CD8-positive, alpha-beta memory T cell (primary cell): ENCODE measurements at places on chromosomes 7 and 10. TPM values are rescaled to one million over a fixed set of nuclear protein-coding genes. Genes with fewer than 3 reads are reported as not detected.

DNA sequence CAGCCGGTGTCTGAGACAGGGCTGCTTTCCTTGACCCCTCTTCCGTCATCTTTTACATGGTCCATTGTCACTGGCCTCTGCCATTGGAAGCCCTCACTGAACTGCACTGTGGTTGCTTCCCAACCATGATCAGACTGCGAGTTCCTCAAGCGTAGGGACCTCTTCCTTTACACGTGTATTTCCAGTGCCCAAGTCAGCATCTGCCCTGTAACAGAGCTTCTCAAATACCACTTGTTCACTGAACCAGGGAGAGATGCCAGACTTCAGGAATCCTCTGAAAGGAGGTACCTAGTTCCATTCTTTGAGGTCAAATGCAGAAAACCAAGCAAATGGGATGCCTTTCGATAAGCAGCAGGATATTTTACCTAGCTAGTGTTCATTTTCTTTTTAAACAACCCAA, 145.1 kb downstream of the NRP1 start:
- no peaks in the 10 kb centered on the region for H3K36me3 ChIP-seq
- no peak for DNase-seq
- H3K27ac ChIP-seq = no peak overlapping the region
- H3K4me3 ChIP-seq = no peak overlapping the region

DNA sequence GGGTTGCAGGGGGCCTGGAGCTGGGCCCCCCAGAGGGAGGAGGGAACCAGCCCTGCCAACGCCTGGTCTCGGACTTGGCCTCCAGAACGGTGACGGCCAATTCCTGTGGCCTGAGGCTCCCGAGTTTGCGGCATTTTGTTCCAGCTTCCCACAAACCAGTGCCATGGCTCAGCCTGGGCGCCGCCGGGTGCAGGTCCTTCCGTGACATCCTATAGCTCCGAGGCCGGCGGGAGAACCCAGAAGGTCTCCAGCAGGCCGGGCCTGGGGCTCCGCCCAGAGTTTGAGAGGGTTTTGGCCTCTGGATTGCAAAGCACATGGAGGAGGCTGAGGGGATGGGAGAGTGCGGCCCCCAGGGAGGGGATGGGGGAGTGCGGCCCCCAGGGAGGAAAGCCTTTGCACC, 92.6 kb downstream of the UNCX start:
- no peak overlapping the region for H3K27ac ChIP-seq
- no peak for DNase-seq
- no peaks in the 10 kb centered on the region for H3K27me3 ChIP-seq
- H3K36me3 ChIP-seq = no peaks in the 10 kb centered on the region

- H3K4me1 ChIP-seq = no peaks in the 10 kb centered on the region
- no peak overlapping the region for H3K4me3 ChIP-seq
- no peak overlapping the region for H3K27ac ChIP-seq
- no peaks in the 10 kb centered on the region for H3K27me3 ChIP-seq
Measured at GRCh38 chr7:27312820-27313219, 70.2 kb downstream of the EVX1 start.

- DNase-seq = no peak
- peak overlapping the region; percentile 8 for H3K4me3 ChIP-seq
Measured at GRCh38 chr7:131103997-131104396, 223.7 kb upstream of the MKLN1 start.

- H3K4me1 ChIP-seq = peaks cover 67% of the 10 kb centered on the region
- H3K27ac ChIP-seq = peak overlapping the region; percentile 82
- H3K27me3 ChIP-seq = no peaks in the 10 kb centered on the region
- peaks cover 52% of the 10 kb centered on the region for H3K36me3 ChIP-seq
Measured at GRCh38 chr7:150738092-150738491, 874 bp downstream of the GIMAP5 start.

DNA sequence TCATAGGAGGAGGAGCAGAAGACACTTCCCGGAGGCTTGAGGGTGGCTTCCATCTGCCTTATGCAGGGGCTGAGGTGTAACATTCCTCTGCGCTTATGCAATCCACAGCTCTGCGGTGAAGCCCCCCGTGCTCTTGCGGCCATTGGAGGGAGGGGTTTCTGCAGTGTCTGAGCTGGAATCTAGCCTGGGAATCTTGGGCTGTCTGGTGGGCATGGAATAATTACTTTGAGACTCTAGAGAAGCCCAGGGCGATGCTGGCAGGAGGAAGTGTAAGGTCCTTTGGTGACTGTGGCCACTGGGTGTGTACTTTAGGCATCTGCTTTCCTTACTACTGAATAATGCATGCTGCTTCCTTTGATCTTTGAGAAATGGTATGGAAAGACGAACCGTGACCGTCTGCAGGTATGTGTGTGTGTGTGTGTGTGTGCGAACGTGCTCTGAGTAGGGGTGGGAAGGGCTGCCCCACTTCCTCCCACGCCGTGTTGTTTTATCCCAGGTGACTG, 181.0 kb downstream of the PRPF18 start:
- no peak overlapping the region for H3K27ac ChIP-seq
- no peak overlapping the region for H3K4me3 ChIP-seq
- H3K27me3 ChIP-seq = no peaks in the 10 kb centered on the region
- no peaks in the 10 kb centered on the region for H3K4me1 ChIP-seq
- H3K36me3 ChIP-seq = no peaks in the 10 kb centered on the region
- no peak for DNase-seq

DNA sequence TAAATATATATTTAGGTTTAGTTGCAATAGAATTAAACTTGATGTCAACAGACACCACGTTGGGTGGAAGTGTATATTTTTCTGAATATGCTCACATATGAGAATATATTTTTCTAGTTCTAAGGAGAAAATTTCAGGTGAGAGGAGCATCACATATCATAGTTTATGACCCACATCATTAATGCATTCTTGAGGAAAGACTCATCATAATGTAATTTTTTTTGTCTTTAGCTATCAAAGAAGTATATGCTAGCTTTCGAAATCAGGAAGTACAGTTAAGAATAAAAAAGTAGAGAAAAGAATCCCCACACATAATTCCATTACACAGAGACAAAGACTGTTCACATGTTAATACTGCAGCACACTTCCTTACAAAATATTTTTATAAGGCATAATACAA, 30.4 kb downstream of the A1CF start:
- H3K27ac ChIP-seq = no peak overlapping the region
- H3K27me3 ChIP-seq = no peaks in the 10 kb centered on the region
- H3K4me1 ChIP-seq = no peaks in the 10 kb centered on the region

DNA sequence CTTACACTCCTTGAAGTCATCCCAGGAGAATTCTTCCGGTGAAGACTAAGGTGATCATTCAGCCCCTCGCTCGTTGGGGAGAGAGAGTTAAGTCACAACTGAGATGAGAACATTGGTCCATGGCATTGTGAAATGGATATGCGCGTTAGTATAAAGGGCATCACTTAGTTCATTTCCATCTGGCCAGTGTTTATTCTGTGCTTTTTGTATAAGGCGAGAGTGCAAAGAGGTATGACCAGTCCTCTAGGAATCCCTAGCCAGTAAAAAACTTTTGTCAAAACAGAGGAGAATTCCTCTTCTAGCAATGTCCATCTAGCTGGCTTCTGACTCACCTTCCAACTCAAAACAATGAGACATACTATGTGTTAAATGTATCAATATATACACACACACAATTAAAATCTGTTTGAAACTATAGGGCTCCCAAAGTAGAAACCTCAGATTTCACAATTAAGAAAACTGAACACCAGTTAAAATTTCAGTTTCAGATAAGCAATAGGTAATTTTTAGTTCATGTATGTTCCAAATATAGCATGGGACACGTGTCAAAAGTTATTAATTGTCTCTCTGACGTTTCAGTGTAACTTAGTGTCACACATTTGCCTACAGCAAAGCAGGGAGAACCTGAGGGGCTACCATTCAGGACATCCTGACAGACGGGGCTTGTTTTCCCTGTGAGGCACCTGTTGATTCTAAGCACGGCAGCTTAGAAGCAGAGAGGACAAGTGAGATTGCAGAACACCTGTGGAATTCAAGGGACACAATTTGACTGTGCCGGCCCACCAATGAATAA, 158.9 kb downstream of the KLF6 start:
- no peak overlapping the region for H3K4me3 ChIP-seq
- H3K27me3 ChIP-seq = no peaks in the 10 kb centered on the region
- H3K4me1 ChIP-seq = peaks cover 8% of the 10 kb centered on the region
- DNase-seq = no peak
- H3K36me3 ChIP-seq = no peaks in the 10 kb centered on the region

Gene CHST3
- total RNA-seq = 0.07 TPM

Gene SYT15B
- total RNA-seq = 0.13 TPM

Gene FZD1
- 0.04 TPM for total RNA-seq

- H3K4me1 ChIP-seq = peaks cover 7% of the 10 kb centered on the region
- no peaks in the 10 kb centered on the region for H3K36me3 ChIP-seq
- no peak for DNase-seq
Measured at GRCh38 chr7:100621554-100621953, 9.2 kb downstream of the MOSPD3 start.

- H3K36me3 ChIP-seq = no peaks in the 10 kb centered on the region
- no peak overlapping the region for H3K4me3 ChIP-seq
- H3K27ac ChIP-seq = no peak overlapping the region
- H3K27me3 ChIP-seq = no peaks in the 10 kb centered on the region
- no peaks in the 10 kb centered on the region for H3K4me1 ChIP-seq
Measured at GRCh38 chr7:18590241-18590640, 94.7 kb downstream of the HDAC9 start.

DNA sequence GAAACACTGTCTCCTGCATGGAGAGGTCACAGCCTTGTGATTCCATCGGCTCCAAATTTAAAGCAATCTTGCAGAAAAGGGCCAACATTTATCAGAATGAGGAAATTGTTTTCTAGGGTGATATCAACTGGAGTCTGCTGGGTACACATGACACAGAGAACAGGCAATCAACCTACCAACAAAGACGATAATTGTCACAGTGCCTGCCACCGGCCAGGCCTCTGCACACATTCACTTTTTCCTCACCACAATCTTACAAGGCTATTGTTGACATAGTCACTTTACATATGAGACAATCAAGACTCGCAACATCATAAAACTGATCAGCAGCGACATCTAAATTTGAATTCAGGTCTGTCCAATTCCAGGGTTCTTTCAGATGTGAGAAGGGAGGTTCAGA, 189.4 kb downstream of the KCNMA1 start:
- no peak for DNase-seq
- H3K4me1 ChIP-seq = no peaks in the 10 kb centered on the region
- H3K27ac ChIP-seq = no peak overlapping the region
- no peak overlapping the region for H3K4me3 ChIP-seq

Gene KEL
- not detected for total RNA-seq

Gene SFTPA2
- not detected for total RNA-seq

DNA sequence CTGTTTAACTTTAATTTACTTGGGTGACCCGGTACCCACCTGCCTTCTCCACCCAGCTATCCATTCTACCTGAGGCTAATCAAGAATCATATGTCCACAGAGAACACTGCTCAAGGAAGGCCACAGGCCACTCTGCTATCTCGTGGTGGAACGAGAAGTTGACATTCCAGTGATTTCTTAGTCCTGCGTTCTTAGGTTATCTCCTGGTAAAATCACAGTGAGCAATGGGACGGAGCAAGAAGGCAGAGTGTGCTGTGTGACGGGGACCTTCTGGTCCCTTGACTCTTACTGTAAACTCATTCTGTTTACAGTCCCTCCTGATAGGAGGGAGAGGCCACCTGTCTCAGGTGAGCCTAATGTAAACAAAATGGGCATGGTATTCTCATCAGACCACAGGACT, 256.6 kb downstream of the TNS3 start:
- no peaks in the 10 kb centered on the region for H3K27me3 ChIP-seq
- no peak for DNase-seq
- H3K4me1 ChIP-seq = no peaks in the 10 kb centered on the region
- no peaks in the 10 kb centered on the region for H3K36me3 ChIP-seq
- no peak overlapping the region for H3K27ac ChIP-seq
- no peak overlapping the region for H3K4me3 ChIP-seq

GRCh38 chr10:1048732-1049424, at the start of gene IDI1:
Gene IDI1, minus strand, starts transcription at chr10:1049119. Its CDS starts 116 bp downstream, at chr10:1049003.
- DNase-seq = peak; percentile 98
- peaks cover 5% of the 10 kb centered on the region for H3K36me3 ChIP-seq
- H3K4me3 ChIP-seq = peak within 1 kb of the TSS; percentile 82
- H3K27me3 ChIP-seq = no peaks in the 10 kb centered on the region
- peaks cover 63% of the 10 kb centered on the region for H3K4me1 ChIP-seq
- H3K27ac ChIP-seq = peak within 1 kb of the TSS; percentile 93

GRCh38 chr7:38232502-38233366, 40.7 kb downstream of the TARP start:
- H3K4me1 ChIP-seq = peaks cover 72% of the 10 kb centered on the region
- peak overlapping the region; percentile 40 for H3K27ac ChIP-seq
- H3K27me3 ChIP-seq = no peaks in the 10 kb centered on the region
- H3K36me3 ChIP-seq = no peaks in the 10 kb centered on the region
- peak overlapping the region; percentile 27 for H3K4me3 ChIP-seq

Gene NT5C3A
- total RNA-seq = 27.6 TPM

Gene MOGAT3
- total RNA-seq = not detected

GRCh38 chr10:43939389-43939938, 290.8 kb upstream of the ZNF32 start:
- no peak overlapping the region for H3K27ac ChIP-seq
- no peaks in the 10 kb centered on the region for H3K4me1 ChIP-seq
- DNase-seq = no peak
- H3K36me3 ChIP-seq = no peaks in the 10 kb centered on the region
- no peak overlapping the region for H3K4me3 ChIP-seq
- H3K27me3 ChIP-seq = no peaks in the 10 kb centered on the region

Gene MARVELD1
- total RNA-seq = 4.7 TPM

- no peaks in the 10 kb centered on the region for H3K36me3 ChIP-seq
- H3K27me3 ChIP-seq = no peaks in the 10 kb centered on the region
- DNase-seq = no peak
- no peaks in the 10 kb centered on the region for H3K4me1 ChIP-seq
- no peak overlapping the region for H3K27ac ChIP-seq
- H3K4me3 ChIP-seq = no peak overlapping the region
Measured at GRCh38 chr7:111931958-111932357, 274.2 kb downstream of the DOCK4 start.

- DNase-seq = no peak
- no peak overlapping the region for H3K4me3 ChIP-seq
- H3K4me1 ChIP-seq = no peaks in the 10 kb centered on the region
- H3K27ac ChIP-seq = no peak overlapping the region
Measured at GRCh38 chr10:105968666-105969065, 1195.8 kb downstream of the SORCS1 start.

GRCh38 chr7:30984359-30985107, 20.8 kb downstream of the GHRHR start:
- H3K4me3 ChIP-seq = no peak overlapping the region
- no peaks in the 10 kb centered on the region for H3K27me3 ChIP-seq
- DNase-seq = no peak
- no peak overlapping the region for H3K27ac ChIP-seq

DNA sequence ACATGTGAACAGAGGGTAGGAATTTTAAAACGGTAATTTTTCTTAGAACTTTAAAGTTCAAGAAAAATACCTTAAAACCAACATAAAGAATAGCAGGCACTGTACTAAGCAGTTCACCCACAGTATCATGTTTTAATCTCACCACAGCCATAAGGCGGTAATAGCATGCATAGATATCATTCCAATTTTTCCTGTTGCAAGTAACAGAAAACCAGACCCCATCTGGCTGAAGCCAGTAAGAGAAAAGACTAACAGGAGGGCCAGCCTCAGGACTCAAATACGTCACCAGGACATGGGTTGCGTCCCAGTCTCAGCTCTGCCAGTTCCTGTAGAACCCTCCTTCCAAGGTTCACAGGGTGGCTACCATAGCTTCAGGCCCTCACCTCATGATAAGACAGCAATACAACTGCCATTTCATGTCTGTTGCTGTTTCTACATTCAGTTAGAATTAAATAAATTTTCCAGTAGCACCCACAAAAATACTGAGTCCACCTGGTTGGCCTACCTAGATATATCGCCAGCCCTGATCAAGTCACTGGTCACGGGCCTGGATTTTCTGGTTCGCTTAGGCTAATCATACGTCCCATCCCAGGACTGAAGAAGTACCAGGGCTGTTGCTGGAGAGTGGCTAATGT, 2.0 kb upstream of the RNF32 start:
- H3K4me3 ChIP-seq = no peak overlapping the region
- H3K4me1 ChIP-seq = peaks cover 16% of the 10 kb centered on the region
- no peaks in the 10 kb centered on the region for H3K36me3 ChIP-seq
- H3K27me3 ChIP-seq = no peaks in the 10 kb centered on the region
